T-helper 1 cell treated with Interleukin-12 subunit alpha and Interleukin-12 subunit beta and Interleukin-4 antibody, amounts not matched to agents 30 ng/mL and 1 ng/mL, for 36 hours (primary cell): ENCODE measurements at places on chromosomes 11 and 22. TPM values are rescaled to one million over a fixed set of nuclear protein-coding genes. Genes with fewer than 3 reads are reported as not detected.

NXPE2 gene
- total RNA-seq: not detected in 2 replicates

SERHL2 gene
- total RNA-seq: 0.66 and 1.6 TPM in 2 replicates

ATF4 gene
- total RNA-seq: 300 and 303 TPM in 2 replicates

KLHL35 gene
- total RNA-seq: 0.85 and 0.96 TPM in 2 replicates

ZNRF3 gene
- 0.64 and 0.68 TPM in 2 replicates for total RNA-seq

DEFB131B gene
- not detected in 2 replicates for total RNA-seq

SCUBE1 gene
- total RNA-seq: 0.39 and 0.44 TPM in 2 replicates
